ENCODE measurements at places on chromosomes 16 and 17.

- no peak for DNase-seq
Observed at GRCh38 chr17:63096426-63096825, 130.4 kb downstream of the TANC2 start.

DNA sequence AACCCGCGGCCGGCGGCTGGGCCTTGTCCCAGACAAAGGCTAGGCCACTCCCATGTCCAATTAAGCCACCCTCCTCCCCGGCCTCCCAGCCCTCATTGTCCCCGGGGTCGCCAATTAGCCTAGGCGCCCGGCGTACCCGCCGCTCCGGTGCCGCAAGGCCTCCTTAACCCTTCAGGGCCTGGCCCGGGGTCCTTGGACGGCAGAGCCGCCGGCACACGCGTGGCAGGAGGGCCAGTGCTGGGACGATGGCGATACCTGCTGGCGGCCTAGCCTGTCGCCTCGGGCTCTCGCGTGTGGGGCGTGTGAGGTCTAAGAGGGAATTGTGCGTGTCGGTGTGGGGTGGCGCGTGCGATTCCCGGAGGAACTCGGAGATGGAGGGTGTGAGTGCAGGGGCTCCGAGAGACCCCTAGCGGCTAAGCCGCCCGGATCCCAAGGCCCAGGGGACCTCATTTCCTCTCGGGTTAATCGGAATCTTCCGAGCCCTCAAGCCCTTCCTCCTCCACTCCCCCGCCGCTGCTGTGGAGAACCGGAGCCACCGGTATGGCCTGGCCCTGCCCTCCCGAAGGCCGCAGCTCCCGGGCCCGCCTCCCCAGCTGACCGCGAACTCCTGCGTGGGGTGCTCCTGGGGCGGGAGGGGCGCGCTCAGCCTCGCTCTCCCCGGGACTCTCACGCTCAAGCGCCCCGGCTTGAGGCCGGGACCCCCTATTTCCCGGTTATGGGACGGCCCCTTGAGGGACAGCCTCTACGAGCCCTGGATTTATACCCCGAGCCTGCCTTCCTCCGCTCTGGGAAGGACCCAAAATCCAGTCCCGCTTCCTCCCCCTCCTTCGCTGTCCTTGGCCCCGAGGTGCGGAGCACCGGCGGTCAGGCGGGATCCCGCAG lies 11.9 kb downstream of the TBX2 start:
- DNase-seq, result peak; percentile 66

GRCh38 chr17:1180958-1181752 lies 1.4 kb upstream of the ABR start:
- no peak for DNase-seq

- DNase-seq, result no peak
Observed at GRCh38 chr17:80968602-80969029, 23.0 kb upstream of the CHMP6 start.

- DNase-seq, result no peak
Observed at GRCh38 chr17:28363186-28363585, 1.8 kb downstream of the SEBOX start.

- DNase-seq, result no peak
Observed at GRCh38 chr16:19745286-19746010, 27.4 kb downstream of the IQCK start.

- DNase-seq, result no peak
Observed at GRCh38 chr17:80585890-80586845, 41.5 kb downstream of the RPTOR start.

DNA sequence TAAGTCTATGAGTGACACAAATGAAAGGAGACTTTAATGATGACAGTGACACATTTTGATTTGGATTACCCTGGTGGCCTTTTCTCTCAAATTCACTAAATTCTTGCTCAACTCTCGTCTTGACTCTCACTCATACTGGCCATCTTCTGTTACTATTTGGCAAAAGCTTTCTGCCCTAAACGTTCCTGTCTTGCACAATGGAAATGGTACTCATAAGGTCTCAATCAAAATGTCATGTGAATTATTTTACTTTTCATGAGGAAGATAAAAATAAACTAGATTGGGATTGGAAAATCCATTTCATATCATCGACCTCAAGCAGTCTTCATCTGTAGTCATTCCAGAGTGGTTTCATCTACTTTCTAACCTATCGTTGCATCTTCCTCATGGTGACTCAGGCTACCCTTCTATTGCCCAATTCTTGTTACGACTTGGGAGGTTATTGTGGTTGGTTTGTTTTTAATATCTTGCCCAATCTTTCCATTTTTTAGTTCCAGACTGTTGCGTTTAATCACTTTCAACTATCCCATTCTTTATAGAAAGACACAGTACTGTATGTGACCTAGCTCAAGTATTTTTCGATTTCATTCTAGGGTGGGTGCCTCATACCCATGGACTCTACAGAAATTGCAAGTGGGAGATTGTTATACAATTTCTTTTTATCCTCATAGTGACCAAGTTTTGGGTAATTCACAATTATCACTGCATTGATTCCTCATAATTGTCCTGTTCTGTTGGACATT lies 317.2 kb upstream of the KCNJ16 start:
- DNase-seq, result no peak

- no peak for DNase-seq
Observed at GRCh38 chr16:2429771-2430663, 770 bp downstream of the CCNF start.

DNA sequence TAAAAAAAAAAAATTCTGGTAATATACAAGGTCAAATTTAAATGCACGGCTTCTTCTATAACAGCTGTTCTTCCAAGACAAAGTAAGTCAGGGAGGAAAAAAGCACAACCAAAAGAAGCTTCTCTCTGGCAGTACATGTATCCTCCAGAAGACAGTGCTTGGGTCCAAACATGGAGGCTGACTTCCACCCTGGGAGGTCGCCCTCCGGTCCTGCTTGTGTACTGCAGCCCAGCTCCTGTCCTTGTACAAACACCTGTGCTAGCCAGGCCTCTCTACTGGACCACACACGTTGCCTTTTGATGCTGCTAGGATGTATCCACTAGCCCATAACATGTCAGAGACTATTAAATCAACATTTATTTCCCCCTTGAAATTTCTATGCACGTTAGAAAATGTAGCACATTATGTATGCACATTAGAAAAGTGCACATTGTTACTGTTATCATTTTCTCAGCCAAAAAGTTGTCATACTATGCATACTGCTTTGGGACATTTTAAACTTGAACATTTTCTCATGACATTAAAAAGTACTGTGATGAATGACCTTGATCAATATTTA lies 21.9 kb downstream of the TEKT3 start:
- no peak for DNase-seq

DNA sequence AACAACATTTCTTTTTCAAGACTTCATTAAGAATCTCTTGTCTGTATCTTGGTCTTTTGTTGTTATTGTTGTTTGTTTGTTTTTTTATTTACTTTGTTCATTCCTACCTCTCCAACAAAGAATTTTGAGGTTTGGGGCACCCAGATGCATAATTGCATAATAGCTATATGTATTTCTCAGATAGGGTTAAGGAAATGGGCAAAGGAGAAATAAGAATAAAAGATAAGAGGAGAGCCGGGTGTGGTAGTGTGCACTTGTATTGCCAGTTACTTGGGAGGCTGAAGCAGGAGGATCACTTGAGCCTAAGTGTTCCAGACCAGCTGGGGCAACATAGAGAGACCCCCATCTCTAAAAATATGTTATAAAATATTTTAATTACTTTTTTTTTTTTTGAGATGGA lies 30.5 kb downstream of the CDH1 start:
- no peak for DNase-seq

GRCh38 chr17:61402978-61403800 lies 3.5 kb downstream of the TBX2 start:
- no peak for DNase-seq

DNA sequence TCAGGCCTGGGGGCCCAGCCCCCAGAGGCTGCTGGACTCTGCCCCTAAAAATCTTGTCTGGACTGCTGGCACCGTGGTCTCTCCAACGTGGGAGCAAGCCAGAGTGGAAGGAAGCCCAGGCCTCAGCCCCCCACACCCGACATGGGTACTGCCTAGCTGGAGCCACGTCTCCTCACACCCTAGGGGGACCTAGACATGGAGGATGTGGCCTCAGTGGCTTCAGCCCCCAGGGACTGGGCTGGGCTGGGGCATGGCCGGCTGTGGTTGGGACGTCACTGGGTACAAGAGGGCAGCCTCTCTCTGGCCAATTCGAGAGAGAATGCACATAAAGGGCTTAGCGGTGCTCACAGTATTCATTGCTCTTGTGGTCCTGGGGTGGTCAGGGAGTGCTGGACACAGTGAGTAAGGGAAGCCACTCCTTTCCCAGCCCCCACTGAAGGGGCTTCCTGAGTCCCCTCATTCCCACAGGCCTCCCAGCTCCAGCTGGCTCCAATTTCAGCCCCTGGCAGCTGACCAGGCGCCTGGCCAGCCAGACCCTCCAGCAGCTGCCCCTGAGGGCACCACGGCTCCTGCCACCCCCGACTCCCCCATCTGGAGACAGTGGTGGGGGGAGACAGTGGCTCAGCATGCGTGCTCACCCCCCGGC lies 1.1 kb downstream of the CDH15 start:
- DNase-seq, result no peak

DNA sequence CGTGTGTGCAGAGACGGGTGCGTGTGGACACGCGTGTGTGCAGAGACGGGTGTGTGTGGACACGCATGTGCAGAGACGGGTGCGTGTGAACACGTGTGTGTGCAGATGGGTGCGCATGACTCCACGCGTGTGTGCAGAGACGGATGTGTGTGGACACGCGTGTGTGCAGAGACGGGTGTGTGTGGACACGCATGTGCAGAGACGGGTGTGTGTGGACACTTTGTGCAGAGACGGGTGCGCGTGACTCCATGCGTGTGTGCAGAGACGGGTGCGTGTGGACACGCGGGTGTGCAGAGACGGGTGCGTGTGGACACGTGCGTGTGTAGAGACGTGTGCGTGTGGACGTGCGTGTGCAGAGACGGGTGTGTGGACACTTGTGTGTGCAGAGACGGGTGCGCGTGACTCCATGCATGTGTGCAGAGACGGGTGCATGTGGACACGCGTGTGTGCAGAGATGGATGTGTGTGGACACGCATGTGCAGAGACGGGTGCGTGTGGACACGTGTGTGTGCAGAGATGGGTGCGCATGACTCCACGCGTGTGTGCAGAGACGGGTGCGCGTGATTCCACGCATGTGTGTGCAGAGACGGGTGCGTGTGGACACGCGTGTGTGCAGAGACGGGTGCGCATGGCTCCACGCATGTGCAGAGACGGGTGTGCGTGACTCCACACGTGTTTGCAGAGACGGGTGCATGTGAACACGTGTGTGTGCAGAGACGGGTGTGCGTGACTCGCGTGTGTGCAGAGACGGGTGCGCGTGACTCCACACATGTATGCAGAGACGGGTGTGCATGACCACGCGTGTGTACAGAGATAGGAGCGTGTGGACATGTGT lies 1.6 kb upstream of the CD7 start:
- DNase-seq, result no peak

- no peak for DNase-seq
Observed at GRCh38 chr16:58511933-58512815, 3.1 kb upstream of the SETD6 start.

GRCh38 chr16:85525420-85526184 lies 87.5 kb upstream of the GSE1 start:
- no peak for DNase-seq

- DNase-seq, result no peak
Observed at GRCh38 chr16:65731833-65732232, 610.0 kb upstream of the CDH11 start.

- no peak for DNase-seq
Observed at GRCh38 chr17:37037590-37038155, 88.9 kb downstream of the AATF start.

DNA sequence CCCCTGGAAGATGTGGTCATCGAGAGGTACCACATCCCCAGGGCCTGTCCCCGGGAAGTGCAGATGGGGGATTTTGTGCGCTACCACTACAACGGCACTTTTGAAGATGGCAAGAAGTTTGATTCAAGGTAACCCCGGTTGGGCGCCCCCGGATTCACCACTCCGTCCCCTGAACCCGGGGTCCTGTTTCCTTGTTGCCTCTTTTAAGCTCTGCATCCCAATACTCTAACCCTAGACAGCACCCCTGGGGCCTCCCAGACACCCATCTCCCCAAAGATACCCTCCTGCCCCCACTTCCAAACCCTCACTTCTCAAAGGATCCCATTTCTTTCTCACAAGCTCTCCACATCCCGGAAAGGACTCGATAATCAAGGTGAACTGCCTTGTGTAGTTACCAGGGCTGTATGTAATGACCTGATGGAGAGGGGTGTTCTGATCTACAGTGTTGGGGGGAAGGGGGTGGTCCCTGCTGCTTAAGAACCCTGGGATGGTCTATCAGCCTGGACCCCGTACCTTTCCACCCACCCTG lies 412 bp downstream of the FKBP10 start:
- no peak for DNase-seq

DNA sequence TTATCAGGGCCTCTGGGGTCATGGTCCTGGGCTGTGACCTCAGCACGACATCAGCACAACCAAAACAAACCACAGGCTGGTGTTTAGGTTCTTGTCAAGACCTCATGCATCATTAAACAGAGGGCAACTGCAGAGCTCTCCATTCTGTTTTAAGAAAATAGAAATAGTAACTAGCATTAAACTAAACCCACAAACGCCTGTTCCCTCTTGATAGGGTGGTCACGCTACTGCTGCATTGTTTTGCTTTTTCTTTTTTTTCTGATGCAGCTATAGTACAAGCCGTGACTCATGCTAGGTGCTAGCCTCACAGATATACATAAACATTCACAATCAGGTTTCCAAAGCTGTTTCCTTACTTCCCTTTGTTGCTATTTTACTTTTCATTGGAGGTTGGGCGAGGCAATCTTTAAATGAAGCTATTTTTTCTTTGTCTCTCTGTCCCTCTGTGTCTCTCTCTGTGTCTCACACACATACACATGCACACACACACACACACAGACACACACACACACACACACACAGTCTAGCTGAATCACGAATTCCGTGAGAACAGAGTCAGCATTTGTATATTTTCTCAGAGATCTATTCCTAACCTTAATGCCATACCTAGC lies 310.3 kb downstream of the CDH13 start:
- no peak for DNase-seq

- no peak for DNase-seq
Observed at GRCh38 chr16:57409065-57409464, 4.5 kb downstream of the CCL17 start.

GRCh38 chr17:10748531-10749181 lies 18.8 kb upstream of the TMEM220 start:
- DNase-seq, result no peak

GRCh38 chr16:53093162-53093744 lies 38.5 kb downstream of the CHD9 start:
- DNase-seq, result no peak

- no peak for DNase-seq
Observed at GRCh38 chr17:78853926-78854394, 13.3 kb upstream of the USP36 start.

DNA sequence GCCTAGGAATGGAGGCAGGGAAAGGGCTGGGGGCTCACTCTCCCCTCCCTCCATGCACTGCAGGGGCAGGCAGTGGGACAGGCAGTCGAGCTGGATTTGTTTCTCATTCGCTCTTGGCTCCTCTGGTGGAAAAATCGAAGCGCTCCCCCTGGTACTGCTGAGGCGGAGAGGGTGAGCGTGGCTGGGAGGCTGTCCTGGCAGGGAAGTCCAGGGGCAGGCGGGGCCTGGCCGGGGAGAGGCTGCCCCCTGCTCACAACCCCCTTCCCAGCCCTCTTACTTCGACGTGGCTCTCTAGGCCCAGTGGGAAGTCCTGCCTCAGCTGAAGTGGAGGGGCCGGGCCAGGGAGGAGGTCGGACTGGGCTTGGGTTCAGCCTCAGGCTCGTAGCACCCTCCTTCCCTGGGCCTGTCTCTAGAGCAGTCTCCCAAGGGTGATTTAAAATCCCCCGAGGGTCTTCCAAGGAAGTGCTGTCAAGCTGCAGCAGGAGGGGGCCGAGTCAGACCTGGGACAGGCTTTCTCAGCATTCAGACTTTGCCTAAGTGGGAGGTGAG lies 16.5 kb upstream of the TMEM92 start:
- DNase-seq, result peak; percentile 92

Measured in muscle of arm (tissue), 14 donors.